ENCODE measurements at places on chromosomes 12 and 14.
A peak's percentile ranks its signal among the peaks of the same experiment; 100 is the strongest.

- peak; percentile 10 for DNase-seq
Observed at GRCh38 chr12:96907671-96908422, 790 bp downstream of the NEDD1 start.

- DNase-seq: no peak
Observed at GRCh38 chr12:132429946-132430643, 59.9 kb upstream of the FBRSL1 start.

DNA sequence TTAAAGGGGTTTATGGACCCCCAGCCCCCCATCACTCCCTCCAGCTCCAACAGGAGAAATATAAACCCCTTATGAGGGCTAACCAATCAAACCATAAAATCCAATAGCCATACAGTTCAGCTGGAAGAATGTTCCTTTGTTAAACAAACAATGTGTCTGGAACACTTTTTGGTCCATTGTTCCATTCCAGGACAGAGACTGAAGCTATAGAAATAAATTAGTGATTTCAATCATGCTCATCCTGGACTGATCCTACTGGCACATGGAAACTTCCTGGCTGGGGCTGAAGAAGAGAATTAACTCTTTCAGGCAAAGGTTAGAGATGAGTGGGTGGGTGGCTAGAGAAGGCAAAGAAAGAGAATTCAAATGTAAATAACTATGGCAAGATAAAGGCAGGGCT, 63.4 kb downstream of the ANO2 start:
- DNase-seq: no peak

DNA sequence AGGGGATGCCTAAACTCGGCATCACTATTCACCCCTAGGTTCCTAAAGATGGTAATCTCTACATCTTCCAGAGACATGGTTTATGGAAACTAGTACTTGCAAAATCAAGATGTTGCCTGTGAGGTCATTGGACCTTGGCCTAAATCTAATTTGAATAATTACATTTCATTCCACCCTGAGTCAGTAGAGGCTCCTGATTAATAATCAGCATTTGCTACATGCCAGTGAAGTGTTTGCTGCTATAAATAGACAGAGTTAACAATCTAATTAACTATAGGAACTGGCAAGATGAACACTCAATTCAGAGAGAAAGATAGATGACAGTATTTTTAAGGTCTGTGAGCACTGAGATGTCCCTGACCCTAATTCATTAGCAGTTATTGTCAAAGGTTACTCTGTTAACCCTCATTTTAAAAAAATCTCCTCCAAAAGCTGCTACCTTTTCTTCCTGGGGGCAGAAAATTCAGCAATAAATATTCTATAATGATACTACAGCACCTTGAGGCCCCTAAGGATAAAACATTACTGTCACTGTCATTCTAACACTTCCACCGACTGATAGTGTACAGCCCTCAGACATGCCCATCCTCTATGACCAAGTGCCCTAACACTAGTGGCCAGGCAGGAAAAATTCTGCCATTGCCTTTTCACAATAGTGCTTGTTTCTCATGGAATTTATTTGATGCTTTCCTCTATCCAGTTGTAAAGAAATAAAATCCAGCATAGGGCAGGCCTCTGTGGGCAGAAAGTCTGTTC, 65.7 kb upstream of the CCDC196 start:
- no peak for DNase-seq

- no peak for DNase-seq
Observed at GRCh38 chr14:55085060-55085660, 33.7 kb downstream of the MAPK1IP1L start.

DNA sequence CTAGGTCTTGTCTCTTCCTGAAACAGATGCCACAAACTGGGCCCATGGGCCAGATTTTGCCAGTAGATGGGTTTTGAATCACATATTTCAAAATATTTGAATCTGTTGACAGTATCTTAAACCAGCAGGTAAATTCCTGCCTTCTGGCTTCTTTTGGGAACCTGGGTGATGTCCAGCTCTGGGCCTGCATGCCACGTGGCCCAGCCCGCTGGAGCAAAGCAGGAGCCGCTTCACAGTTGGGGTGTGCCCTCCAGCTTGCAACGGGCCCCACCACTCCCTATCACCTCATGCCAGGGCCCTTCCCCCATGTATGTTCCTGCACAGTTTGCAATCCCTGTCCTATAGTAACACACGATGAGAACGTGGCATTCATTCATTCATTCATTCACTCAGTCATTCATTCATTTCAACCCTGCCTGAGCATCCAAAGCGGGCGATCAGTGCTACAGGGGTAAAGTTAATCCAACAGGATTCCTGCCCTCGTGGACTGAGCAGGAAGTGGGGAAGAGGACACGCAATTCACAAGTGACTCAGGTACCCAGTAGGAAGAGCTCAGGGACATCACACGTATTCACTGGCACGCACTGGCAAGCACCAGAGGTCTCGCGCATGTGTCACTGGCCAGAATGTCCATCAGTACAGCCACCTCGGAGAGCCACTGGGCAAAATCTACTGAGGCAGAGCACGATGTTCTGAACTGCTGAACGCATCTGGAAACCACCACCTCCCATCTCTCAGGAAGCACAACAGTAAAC, 27.8 kb downstream of the SCARB1 start:
- no peak for DNase-seq

GRCh38 chr12:108441549-108441948, 73.5 kb upstream of the FICD start:
- DNase-seq: no peak

GRCh38 chr14:61033054-61033453, 52.0 kb downstream of the SLC38A6 start:
- DNase-seq: peak; percentile 70

- DNase-seq: no peak
Observed at GRCh38 chr14:105150368-105151083, 18.1 kb downstream of the JAG2 start.

DNA sequence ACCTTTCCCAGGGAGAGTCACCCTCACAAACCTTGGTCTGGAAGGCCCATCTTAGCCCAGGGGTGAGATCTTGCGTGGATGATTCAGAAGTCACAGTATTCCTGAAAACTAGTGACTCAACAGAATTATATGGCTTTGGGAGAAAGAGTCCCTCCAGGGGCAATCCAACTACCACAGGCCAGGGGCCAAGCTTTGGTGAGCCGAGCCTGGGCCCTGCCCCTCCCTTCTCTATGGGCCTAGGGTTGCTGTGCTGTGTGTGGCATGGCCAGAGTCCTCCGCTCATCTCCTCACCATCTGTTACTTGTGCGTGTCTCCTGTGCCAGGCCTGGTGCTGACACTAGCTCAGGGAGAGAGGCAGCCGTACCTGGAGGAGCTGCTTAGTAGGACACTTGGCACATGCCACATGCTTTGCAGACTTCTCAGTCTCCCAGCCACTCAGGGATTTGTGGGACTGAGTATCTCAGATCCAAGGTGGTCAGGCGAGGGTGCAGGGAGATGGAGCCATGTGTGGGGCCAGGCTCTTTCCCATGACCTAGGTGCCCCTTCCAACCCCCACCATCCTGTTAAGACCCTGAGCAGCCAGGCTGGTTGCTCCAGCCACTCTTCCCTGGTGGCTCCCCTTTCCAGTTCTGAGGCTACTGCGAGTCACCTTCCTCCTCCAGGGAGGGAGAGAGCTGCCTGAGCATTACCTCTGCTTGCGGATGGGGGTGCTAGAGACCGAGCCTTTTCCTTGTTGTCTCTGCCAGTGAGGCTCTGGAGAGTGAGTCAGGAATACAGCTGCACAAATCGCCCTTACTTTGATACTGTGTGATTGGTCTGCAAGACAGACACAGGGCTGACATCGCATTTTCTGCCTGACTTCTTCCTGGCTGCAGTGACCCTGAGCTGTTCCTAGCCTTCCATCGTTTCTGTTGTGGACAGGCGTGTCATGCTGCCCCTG, 94.1 kb downstream of the SLC25A47 start:
- peak; percentile 88 for DNase-seq

DNA sequence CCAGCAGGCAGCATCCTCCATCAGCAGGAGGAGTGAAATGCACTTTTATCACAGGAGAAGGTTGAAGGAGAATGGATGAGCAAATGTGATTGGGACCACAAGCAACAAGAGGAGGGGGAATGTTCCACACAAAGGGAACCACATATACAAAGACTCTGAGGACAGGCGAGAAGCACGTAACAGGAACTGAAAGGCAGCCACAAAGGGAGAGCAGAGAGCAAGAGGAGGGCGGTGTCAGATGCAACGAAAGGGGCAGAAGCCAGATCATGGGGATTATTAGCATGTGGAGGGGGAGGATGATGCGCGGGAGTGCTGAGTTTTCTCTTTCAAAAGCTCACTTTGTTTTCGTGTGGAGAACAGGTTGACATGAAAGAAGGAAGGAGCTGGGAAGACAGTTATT, 241.1 kb downstream of the SPTSSA start:
- DNase-seq: no peak

GRCh38 chr14:88505621-88506020, 49.2 kb downstream of the PTPN21 start:
- DNase-seq: no peak
